Natural killer cell (primary cell): ENCODE measurements at places on chromosomes 13 and 19. TPM values are rescaled to one million over a fixed set of nuclear protein-coding genes. Genes with fewer than 3 reads are reported as not detected.

ZNF471 gene
- total RNA-seq, result 1.0 TPM

PRR22 gene
- 5.4 TPM for total RNA-seq

LRFN3 gene
- total RNA-seq, result 2.6 TPM

- no peak for DNase-seq
These were observed 390.5 kb upstream of the PCDH9 start for GRCh38 chr13:67620665-67621064.

KLK5 gene
- total RNA-seq, result not detected

CGB1 gene
- not detected for total RNA-seq

GRCh38 chr13:23915308-23915707 lies 18.0 kb upstream of the C1QTNF9B start:
- no peak for DNase-seq

GDF15 gene
- not detected for total RNA-seq

VAV1 gene
- total RNA-seq, result 167 TPM

DNA sequence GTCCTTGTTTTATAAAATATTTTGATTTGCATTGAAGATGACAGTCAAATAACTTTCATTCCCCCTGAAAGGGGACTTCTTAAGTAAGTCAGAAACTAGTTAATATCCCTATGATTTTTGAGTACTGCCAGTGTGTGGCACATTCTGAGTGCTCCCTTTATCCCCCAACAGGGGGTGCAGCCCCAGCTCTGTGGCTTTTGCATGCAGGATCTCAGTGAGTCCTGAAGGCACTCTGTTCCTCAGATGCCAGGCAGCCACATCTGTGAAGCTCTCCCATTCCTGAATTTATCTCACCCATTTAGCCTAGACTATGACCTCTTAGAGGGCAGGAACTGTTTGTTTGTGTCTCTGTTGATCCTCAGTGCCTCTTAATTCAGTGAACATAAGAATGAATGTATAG lies 123.1 kb downstream of the CDK8 start:
- no peak for DNase-seq

SLC10A2 gene
- not detected for total RNA-seq

DNA sequence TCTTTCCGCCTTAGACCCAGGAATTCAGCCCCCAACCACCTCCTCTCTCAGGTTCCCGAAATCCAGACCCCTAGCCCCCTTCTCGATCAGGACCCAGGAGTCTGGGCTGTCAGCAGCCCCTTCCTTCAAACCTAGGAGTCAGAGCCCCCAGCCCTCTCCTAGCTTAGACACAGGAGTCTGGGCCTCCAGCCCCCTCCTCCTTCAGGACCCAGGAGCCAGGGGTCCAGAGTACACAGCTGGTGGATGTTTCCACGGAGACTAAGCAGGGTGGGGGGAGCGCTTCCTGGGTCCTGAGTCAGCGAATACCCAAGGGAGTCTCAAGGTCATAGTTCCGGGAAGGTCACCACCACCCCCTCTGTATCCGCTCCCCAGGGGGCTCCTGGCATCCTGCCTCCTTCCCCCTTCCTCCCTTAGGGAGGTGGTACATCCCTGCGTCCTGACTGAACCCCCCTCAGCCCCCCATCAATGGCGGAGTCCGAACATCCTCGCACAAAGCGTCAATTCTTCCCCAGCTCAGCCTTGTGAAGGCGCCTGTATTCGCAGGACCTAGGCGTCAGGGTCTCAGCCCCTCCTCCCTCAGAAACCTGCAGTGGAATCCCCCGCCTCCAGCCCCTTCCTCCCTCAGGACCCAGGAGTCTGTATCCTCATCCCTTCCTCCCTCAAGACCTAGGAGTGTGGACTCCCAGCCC lies 4.6 kb downstream of the CADM4 start:
- no peak for DNase-seq
